ENCODE measurements at places on chromosomes 4 and X. TPM values are rescaled to one million over a fixed set of nuclear protein-coding genes. Genes with fewer than 3 reads are reported as not detected.

DNA sequence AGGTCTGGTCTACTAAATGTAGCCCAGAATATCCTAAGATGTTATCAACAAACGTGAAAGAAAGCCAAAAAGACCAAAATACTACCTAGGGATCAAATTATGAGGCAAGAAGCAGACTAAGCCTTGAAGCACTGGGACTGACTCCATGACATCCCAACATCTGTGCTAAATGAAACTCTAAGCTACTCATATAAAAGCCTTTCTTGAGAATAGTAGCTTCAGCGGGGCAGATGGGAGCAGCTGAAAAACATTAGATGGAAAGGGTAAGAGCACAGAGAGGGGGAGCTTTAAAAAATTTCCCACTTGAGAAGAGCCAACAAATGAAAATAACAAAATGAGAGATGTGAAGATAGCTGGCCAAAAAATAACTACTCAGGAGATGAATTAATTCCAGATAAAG is 81.7 kb downstream of the MAD2L1 start:
- no peak overlapping the region for H3K27ac ChIP-seq
- no peaks in the 10 kb centered on the region for H3K4me1 ChIP-seq
- H3K36me3 ChIP-seq: no peaks in the 10 kb centered on the region
- DNase-seq: no peak
- no peak overlapping the region for H3K4me3 ChIP-seq

GRCh38 chr4:40170588-40170987 is 26.2 kb upstream of the RHOH start:
- no peak for DNase-seq
- H3K36me3 ChIP-seq: peaks cover 30% of the 10 kb centered on the region
- H3K4me3 ChIP-seq: no peak overlapping the region
- no peaks in the 10 kb centered on the region for H3K27me3 ChIP-seq
- peaks cover 19% of the 10 kb centered on the region for H3K4me1 ChIP-seq

Gene SSX2
- not detected for total RNA-seq

DNA sequence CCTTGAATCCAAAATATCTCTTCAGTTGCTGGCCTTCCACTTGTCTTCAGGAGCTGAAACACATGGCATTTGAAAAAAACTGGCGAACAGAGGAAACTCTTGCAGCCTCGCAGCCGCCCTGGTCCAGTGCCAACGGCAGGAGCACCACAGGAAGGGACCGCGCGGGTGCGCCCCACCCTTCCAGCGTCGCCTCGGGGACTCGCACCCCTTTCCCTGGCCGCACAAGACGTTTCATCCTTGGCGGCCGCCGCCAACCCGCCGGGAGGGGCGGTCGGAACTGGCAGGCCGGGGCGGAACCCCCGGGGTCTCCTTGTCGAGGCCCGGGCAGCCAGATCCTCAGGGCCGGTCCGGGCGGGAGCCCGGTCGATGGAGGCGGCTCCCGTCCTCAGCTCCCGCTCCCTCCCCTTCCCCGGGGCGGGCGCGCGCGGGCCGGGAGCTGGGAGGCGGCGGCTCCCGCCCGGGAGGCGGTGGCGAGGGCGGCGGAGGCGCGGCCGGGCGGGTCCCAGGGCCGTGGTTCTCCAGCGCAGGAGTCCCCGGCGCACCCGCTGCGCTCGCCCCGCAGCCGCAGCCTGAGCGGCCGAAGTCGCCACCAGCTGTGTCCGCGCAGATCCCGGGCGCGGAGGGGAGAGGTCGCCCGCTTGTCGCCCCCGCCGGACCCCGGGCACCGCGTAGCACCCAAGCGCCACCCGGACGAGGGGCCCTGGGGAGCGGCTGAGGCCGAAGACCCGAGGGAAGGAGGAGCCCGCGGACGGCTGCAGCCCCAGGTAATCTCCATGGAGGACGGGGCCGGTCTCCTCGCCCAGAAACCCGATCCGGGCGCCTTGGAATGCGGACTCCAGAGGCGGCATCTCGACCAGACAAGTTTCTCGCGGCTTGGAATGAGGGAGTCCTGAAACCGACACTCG is 886 bp upstream of the NDST3 start:
- no peaks in the 10 kb centered on the region for H3K36me3 ChIP-seq
- H3K27ac ChIP-seq: no peak overlapping the region
- H3K27me3 ChIP-seq: peaks cover 27% of the 10 kb centered on the region
- H3K4me3 ChIP-seq: no peak overlapping the region
- DNase-seq: no peak
- peaks cover 7% of the 10 kb centered on the region for H3K4me1 ChIP-seq

DNA sequence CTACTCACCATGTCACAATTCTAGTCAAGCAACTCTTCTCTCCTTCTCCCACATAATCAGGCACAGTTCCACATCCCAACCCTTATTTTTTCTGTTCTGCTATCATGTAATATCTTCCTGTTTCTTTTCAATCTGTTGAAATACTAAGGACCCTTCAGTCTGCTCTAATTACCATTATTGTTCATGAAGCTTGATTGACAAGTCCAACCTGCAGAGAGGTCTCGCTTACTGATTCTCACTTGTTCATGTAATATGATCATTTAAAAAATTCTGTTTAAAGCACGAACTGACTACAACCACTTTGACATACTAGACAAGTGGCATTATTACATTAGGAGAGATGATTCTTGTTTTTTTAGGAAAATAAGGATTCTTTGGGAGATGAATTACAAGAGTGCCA is 108.6 kb upstream of the MAD2L1 start:
- no peak overlapping the region for H3K27ac ChIP-seq
- peaks cover 5% of the 10 kb centered on the region for H3K27me3 ChIP-seq
- DNase-seq: no peak
- H3K4me3 ChIP-seq: no peak overlapping the region
- no peaks in the 10 kb centered on the region for H3K4me1 ChIP-seq

Gene RAB33A
- 37.0 TPM for total RNA-seq

DNA sequence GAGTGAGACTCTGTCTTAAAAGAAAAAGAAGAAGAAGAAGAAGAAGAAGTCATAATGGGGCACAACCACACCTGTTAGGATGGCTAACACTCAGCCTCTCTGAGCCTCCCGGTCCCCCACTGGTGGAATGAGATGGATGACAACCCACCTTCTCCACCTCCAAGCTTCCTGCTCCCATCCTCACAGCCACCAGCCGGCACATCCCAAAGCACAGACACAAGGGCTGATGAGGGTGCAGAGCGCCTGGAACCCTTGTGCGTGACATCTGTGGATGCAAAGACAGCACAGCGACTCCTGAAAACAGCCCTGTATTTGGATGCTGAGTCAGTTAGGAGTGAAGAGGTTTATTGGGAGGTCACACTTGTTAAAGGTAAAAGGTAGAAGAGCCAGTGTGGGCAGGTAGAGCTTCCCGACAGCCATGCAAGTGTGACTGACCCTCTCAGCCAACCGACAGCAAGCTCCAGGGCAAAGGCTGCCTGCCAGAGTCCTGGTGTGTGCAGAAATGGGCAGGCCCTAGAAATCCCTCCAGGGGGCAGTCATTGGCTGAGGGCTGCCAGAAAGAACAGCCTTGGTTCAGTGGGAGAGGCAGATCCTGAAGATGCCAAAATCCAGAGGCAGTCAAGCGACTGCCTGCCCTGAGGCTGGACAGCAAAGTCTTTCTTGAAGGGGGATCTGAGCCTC is 26.6 kb upstream of the MAN2B2 start:
- no peak overlapping the region for H3K4me3 ChIP-seq
- DNase-seq: peak; percentile 26
- no peaks in the 10 kb centered on the region for H3K36me3 ChIP-seq
- no peak overlapping the region for H3K27ac ChIP-seq
- peaks cover 18% of the 10 kb centered on the region for H3K27me3 ChIP-seq

- H3K27ac ChIP-seq: no peak overlapping the region
- no peaks in the 10 kb centered on the region for H3K27me3 ChIP-seq
- H3K4me3 ChIP-seq: no peak overlapping the region
- H3K36me3 ChIP-seq: no peaks in the 10 kb centered on the region
- DNase-seq: no peak
- H3K4me1 ChIP-seq: peaks cover 70% of the 10 kb centered on the region
Measured at GRCh38 chr4:6902318-6903042, 7.1 kb upstream of the TBC1D14 start.

Gene PPARGC1A
- not detected for total RNA-seq

DNA sequence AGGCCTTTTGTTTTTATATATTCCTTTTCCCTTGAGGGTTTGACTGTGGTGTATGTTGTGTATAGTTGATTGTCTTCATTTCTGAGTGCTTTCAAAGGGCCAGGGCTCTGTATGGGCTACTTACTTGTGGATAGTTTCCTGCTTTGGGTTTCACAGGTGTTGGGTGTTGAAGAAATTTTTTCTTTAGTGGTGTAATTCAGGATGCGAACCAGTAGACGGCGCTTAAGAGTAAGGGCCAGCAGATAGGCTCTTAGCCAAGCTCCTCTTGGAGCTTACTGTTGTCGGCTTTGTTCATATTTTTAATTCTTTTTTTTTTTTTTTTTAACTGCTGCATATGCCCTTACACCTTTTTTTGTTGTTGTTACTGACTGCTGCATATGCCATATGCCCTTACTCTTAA is 276.3 kb upstream of the GALNT7 start:
- no peak for DNase-seq
- H3K27me3 ChIP-seq: no peaks in the 10 kb centered on the region
- H3K27ac ChIP-seq: no peak overlapping the region
- no peaks in the 10 kb centered on the region for H3K36me3 ChIP-seq
- H3K4me3 ChIP-seq: no peak overlapping the region

Gene MAOB
- total RNA-seq: not detected

- H3K36me3 ChIP-seq: no peaks in the 10 kb centered on the region
- H3K27ac ChIP-seq: no peak overlapping the region
- H3K4me1 ChIP-seq: no peaks in the 10 kb centered on the region
- no peaks in the 10 kb centered on the region for H3K27me3 ChIP-seq
Measured at GRCh38 chrX:13285229-13285628, 34.6 kb downstream of the ATXN3L start.

- no peaks in the 10 kb centered on the region for H3K36me3 ChIP-seq
- no peaks in the 10 kb centered on the region for H3K4me1 ChIP-seq
- no peak for DNase-seq
- H3K27me3 ChIP-seq: no peaks in the 10 kb centered on the region
Measured at GRCh38 chr4:182286931-182287330, 43.7 kb downstream of the TENM3 start.

GRCh38 chrX:8042304-8042703 is 115.1 kb upstream of the PNPLA4 start:
- DNase-seq: no peak
- peaks cover 6% of the 10 kb centered on the region for H3K4me1 ChIP-seq
- no peak overlapping the region for H3K4me3 ChIP-seq
- H3K27me3 ChIP-seq: no peaks in the 10 kb centered on the region
- no peak overlapping the region for H3K27ac ChIP-seq

Gene GAGE1
- not detected for total RNA-seq

- H3K27ac ChIP-seq: no peak overlapping the region
- H3K4me3 ChIP-seq: no peak overlapping the region
- H3K36me3 ChIP-seq: peaks cover 6% of the 10 kb centered on the region
Measured at GRCh38 chrX:136802515-136802914, 21.8 kb upstream of the ARHGEF6 start.

Gene TKTL2
- not detected for total RNA-seq

GRCh38 chr4:59222221-59222620 is 1977.9 kb upstream of the ADGRL3 start:
- no peaks in the 10 kb centered on the region for H3K4me1 ChIP-seq
- H3K27ac ChIP-seq: no peak overlapping the region
- no peak for DNase-seq
- H3K36me3 ChIP-seq: no peaks in the 10 kb centered on the region
- H3K4me3 ChIP-seq: no peak overlapping the region
- no peaks in the 10 kb centered on the region for H3K27me3 ChIP-seq

DNA sequence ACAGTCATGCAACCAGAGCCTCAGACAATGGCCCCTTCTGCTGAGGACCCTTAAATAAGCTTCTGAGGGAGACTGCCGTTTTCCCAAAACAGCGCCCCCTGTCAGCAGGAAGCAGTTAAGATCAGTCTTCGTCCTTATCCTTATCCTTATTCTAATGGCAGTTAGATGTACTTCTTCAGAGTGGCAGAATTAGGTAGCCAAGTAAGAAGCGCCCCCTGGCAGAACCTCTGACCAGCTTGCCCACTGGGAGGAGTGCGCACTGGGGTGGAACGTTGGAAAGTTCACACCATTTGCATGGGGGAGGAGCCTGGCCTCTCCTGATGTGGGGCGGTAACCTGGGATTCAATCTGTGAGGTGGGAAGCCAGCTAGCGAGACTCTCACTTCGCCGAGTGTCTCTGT is 133.6 kb upstream of the QRFPR start:
- peaks cover 20% of the 10 kb centered on the region for H3K4me1 ChIP-seq
- no peak overlapping the region for H3K4me3 ChIP-seq
- H3K27me3 ChIP-seq: peaks cover 19% of the 10 kb centered on the region
- H3K27ac ChIP-seq: no peak overlapping the region
- no peak for DNase-seq
- no peaks in the 10 kb centered on the region for H3K36me3 ChIP-seq

DNA sequence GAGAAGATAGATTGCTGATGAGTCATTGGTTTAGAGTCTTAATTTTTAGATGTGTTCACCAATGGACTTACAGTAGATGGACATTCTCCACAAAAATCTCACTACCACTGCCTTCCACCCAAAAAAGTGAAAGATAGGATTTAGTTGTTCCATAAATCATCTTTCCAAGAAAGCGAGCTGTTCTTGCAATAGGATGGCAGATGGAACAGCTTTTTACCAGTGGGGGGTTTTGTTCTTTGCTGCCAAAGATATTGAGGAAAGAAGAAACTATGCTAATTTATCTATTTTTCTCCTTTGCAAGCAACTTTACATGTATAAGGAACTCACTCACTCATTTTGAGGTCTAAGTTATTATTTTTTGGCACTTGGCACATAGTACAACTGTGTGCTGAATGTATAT is 109.5 kb downstream of the ADGRL3 start:
- no peak overlapping the region for H3K4me3 ChIP-seq
- no peaks in the 10 kb centered on the region for H3K27me3 ChIP-seq
- no peaks in the 10 kb centered on the region for H3K4me1 ChIP-seq
- H3K36me3 ChIP-seq: no peaks in the 10 kb centered on the region
- DNase-seq: no peak

DNA sequence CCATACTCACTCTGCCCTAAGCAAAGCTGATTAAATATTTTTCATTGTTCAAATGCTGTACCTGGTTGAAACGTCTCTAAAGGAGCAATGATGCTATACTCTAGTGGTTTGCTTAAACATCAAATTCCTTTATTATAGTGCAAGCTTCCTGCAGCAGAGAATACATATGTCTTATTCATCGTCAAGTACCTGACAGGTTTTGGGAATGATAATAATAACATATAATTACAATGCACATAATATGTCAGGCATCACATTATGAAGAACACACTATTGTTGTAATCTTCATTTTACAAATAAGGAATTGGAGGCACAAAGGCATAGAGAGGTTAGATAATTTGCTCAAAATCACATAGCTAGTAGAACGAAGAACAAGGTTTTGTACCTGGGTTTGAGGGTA is 151.6 kb downstream of the GRIA2 start:
- no peaks in the 10 kb centered on the region for H3K36me3 ChIP-seq
- no peak overlapping the region for H3K27ac ChIP-seq
- no peaks in the 10 kb centered on the region for H3K4me1 ChIP-seq
- no peak overlapping the region for H3K4me3 ChIP-seq
- H3K27me3 ChIP-seq: no peaks in the 10 kb centered on the region

Gene ADAMTS3
- total RNA-seq: not detected

DNA sequence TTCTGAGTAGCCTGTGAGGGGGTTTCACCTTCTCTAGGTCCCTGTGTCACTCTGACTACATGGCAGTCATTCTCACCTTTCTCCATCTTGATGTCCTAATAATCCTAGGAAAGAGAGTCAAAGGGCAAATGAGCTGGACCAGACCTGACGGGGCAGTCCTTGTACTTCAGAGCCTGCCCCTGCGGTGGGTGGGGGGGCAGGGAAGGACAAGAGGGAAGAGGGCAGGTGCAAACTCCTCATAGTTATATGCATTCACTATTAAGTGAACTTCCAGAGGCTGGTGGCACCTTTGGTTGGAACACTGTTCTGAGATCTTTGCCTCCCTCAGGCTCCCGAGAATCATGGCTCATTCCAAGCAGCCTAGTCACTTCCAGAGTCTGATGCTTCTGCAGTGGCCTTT is at the start of gene AWAT1:
Gene AWAT1, plus strand, starts transcription at position 301 of the 400 bp plus-strand sequence. Its CDS starts 41 bp downstream, at position 342.
- H3K4me1 ChIP-seq: peaks cover 3% of the 10 kb centered on the region
- DNase-seq: no peak
- no peak within 1 kb of the TSS for H3K4me3 ChIP-seq
- no peaks in the 10 kb centered on the region for H3K27me3 ChIP-seq
- H3K27ac ChIP-seq: no peak within 1 kb of the TSS
- H3K36me3 ChIP-seq: no peaks in the 10 kb centered on the region

All from activated CD4-positive, alpha-beta memory T cell treated with anti-CD3 and anti-CD28 coated beads, Interleukin-2, amount 10 ng/mL, durations not matched to agents 7 days and 5 days (primary cell).